ENCODE measurements at places on chromosomes 12 and 14. TPM values are rescaled to one million over a fixed set of nuclear protein-coding genes. Genes with fewer than 3 reads are reported as not detected.

CLEC4D gene
- not detected for polyA plus RNA-seq

COCH gene
- polyA plus RNA-seq: 0.20 TPM

MYF6 gene
- polyA plus RNA-seq: not detected

MRPL51 gene
- polyA plus RNA-seq: 60.7 TPM

OTOGL gene
- 0.39 TPM for polyA plus RNA-seq

KLRB1 gene
- polyA plus RNA-seq: 0.73 TPM

PDE3A gene
- polyA plus RNA-seq: 1.0 TPM

TAS2R46 gene
- not detected for polyA plus RNA-seq

WDR89 gene
- 3.6 TPM for polyA plus RNA-seq

KRT72 gene
- not detected for polyA plus RNA-seq

OTUB2 gene
- 3.9 TPM for polyA plus RNA-seq

ASCL1 gene
- polyA plus RNA-seq: 0.02 TPM

ZFHX2 gene
- 0.12 TPM for polyA plus RNA-seq

TMTC1 gene
- 1.6 TPM for polyA plus RNA-seq

PUS1 gene
- polyA plus RNA-seq: 28.7 TPM

LTA4H gene
- 93.2 TPM for polyA plus RNA-seq

KRT73 gene
- polyA plus RNA-seq: not detected

TSPAN11 gene
- 0.42 TPM for polyA plus RNA-seq

FAM161B gene
- polyA plus RNA-seq: 1.9 TPM

CLEC6A gene
- not detected for polyA plus RNA-seq

SERPINA1 gene
- polyA plus RNA-seq: 2.2 TPM

ACRBP gene
- polyA plus RNA-seq: 0.84 TPM

IAPP gene
- polyA plus RNA-seq: 0.05 TPM

SLC38A4 gene
- 0.95 TPM for polyA plus RNA-seq

VWF gene
- polyA plus RNA-seq: 38.4 TPM

GPR65 gene
- polyA plus RNA-seq: 0.22 TPM

CCDC196 gene
- polyA plus RNA-seq: not detected

VASH1 gene
- polyA plus RNA-seq: 1.9 TPM

MYL6 gene
- polyA plus RNA-seq: 1,769 TPM

IGF1 gene
- 0.56 TPM for polyA plus RNA-seq

RERGL gene
- 2.1 TPM for polyA plus RNA-seq

ACSM4 gene
- polyA plus RNA-seq: not detected

NTF3 gene
- polyA plus RNA-seq: 1.3 TPM

CLEC1A gene
- polyA plus RNA-seq: 1.4 TPM

KRT2 gene
- 0.09 TPM for polyA plus RNA-seq

MGP gene
- 51.2 TPM for polyA plus RNA-seq

TAS2R43 gene
- not detected for polyA plus RNA-seq

KLHDC1 gene
- polyA plus RNA-seq: 2.3 TPM

PRMT5 gene
- polyA plus RNA-seq: 47.1 TPM

RPL41 gene
- polyA plus RNA-seq: 6,738 TPM

SCNN1A gene
- polyA plus RNA-seq: 126 TPM

SLC24A4 gene
- polyA plus RNA-seq: 0.04 TPM

PLEKHD1 gene
- 0.05 TPM for polyA plus RNA-seq

ENDOU gene
- 139 TPM for polyA plus RNA-seq

ARHGAP9 gene
- polyA plus RNA-seq: 9.2 TPM

SPPL3 gene
- 16.7 TPM for polyA plus RNA-seq

SLC5A8 gene
- 0.02 TPM for polyA plus RNA-seq

RAB2B gene
- polyA plus RNA-seq: 7.0 TPM

KLRF1 gene
- 1.2 TPM for polyA plus RNA-seq

REC8 gene
- 10.0 TPM for polyA plus RNA-seq

KRT71 gene
- not detected for polyA plus RNA-seq

LALBA gene
- not detected for polyA plus RNA-seq

RNASE7 gene
- 33.9 TPM for polyA plus RNA-seq

BEGAIN gene
- 0.28 TPM for polyA plus RNA-seq

SERPINA3 gene
- 30.5 TPM for polyA plus RNA-seq

KLRC3 gene
- polyA plus RNA-seq: 0.06 TPM

MLEC gene
- 14.0 TPM for polyA plus RNA-seq
